ENCODE measurements at places on chromosomes 12 and 14.

GRCh38 chr12:9951026-9951675, 19.0 kb upstream of the CLEC2A start:
- no peak for DNase-seq

GRCh38 chr14:104184506-104184905, 46.1 kb downstream of the KIF26A start:
- DNase-seq: no peak

- DNase-seq: peak; percentile 76
Measured at GRCh38 chr12:124681779-124682391, 114.5 kb upstream of the NCOR2 start.

DNA sequence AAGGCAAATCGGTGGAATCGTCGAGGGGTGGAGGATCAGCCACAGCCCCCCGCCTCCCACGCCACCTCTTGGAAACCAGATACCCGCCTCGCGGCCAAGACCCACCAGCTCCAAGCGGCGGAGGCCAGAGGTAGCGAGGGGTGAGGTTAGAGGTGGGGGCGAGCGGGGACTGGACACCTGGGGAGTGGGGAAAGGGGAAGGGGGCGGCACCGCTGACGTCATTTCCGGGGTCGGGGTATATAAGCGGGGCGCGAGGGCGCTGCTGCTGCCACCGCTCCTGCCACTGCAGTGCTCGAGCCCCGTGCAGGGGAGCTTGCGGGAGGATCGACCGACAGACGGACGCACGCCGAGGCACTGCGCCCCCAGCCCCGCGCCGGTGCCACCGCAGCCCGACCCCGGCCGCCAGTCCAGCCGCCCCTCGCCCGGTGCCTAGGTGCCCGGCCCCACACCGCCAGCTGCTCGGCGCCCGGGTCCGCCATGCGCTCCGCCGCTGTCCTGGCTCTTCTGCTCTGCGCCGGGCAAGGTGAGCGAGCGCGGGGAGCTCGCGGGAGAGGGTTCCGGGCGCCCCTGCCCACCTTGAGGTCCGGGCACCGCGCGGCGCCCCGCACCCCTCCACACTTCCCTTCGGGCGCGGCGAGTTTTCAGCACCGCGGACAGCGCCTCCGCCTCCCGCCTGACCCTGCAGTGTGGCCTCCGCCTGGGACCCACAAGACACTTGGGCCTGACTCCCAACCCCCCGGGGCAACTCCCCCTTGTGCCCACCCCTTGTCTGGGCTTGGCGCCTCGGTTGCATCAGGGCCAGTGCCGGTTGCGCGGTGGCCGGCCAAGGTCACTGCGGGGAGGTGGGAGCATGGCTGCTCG, at the start of gene CHGA:
TSS of gene CHGA (plus strand) at position 268 of the 861 bp plus-strand sequence. CDS start at position 478, 210 bp downstream.
- DNase-seq: peak; percentile 29

GRCh38 chr12:18737819-18738218, at the start of the genes CAPZA3 and PLCZ1:
TSS of gene CAPZA3 (plus strand) at chr12:18738119. CDS start at chr12:18738269, 150 bp downstream.
TSS of gene PLCZ1 (minus strand) at chr12:18738012. CDS start at chr12:18737371, 641 bp downstream.
- DNase-seq: no peak

All from fibroblast of the aortic adventitia (primary cell).